Lower leg skin (tissue), 4 donors: ENCODE measurements at places on chromosomes 6 and 20.

GRCh38 chr6:131636880-131637792, at the start of gene ENPP3:
ENPP3 (plus strand) TSS chr6:131637302; CDS start chr6:131637385, 83 bp downstream.
- no peak for DNase-seq

DNA sequence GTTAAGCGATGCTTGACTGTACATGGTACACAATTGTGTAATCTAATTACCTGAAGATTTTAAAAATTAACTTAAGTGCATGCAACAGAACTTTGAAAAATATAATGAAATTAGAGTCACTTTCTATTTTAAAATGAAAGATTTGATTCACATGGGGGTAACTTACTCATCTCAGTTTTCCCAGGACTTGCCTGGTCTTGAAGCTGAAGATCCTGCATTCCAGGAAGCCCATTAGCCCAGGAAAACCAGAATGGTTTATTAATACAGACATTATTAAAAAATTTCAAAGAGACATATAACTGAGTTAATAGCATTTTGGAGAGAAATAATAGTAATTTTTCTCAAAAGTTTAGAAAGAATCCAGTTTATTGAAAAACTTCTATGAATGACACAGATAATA, 190.6 kb downstream of the SIM1 start:
- no peak for DNase-seq

DNA sequence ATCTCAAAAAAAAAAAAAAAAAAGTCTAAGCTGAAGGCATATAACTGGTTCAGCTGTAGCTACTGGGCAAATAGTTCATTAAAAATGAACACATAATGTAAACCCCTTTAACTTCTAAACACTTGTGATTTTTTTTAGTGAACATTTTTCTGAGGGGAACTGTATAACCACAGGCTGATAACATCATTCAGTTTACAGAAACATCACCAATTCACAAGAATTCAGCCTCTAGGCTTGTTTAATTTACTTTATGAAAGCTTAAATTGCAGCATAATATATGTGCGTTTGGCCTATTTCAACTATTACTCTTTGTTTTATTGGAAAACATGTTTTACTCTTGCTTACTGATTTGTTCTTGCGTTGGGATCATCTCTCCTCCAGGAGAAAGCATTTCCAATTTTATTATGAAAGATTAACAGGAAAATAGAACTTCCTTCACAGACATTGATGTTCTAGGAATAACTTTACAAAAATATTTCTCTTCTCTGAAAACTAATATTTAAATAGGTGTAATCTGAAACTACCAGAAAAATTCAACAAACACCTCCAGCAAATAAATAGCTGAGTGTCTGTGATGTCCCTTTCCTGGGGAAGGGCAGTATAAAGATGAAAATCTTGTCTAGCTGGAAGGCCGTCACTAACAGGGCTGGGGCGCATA, 284.5 kb downstream of the UST start:
- DNase-seq = no peak

- no peak for DNase-seq
Measured at GRCh38 chr6:15516378-15516777, 146.4 kb downstream of the DTNBP1 start.

DNA sequence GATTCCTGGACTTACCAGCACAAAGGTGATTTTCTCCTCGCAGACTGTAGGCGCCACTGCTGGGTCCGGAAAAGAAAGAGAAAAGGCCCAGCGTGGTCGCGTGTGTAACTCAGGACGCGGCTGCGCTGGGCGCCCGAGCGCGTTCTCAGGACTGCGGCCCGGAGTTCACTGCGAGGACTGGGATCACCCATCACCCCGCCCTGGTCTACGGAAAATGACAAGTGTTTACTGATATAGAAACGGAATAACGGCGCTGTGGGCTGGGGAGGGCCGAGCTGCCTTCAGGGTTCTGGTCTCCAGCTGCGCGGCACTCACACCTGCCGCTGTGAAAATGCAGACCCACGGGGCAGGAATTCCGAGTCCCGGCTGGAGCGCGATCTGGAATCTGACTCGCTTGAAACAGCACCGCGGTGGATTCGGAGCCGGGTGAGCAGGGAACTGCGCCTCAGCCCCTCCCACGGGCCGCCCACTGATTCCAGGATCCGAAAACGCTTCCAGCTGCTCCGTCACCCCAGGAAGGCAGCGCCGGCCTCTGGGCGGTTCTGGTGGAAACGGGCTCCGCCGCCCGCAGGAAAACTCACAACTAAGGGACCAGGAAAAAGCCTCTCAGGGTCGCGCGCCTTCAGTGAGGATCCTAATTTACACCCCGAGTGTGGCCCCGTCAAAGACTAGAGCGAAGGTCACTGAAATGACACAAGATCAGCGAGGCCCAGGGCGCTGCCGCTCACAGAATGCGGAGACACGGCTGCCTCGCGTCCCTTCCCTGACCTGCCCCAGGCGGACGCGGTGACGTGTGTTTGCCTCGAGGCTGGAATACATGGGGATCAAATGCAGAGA, 34.5 kb downstream of the HLA-A start:
- peak; percentile 97 for DNase-seq

DNA sequence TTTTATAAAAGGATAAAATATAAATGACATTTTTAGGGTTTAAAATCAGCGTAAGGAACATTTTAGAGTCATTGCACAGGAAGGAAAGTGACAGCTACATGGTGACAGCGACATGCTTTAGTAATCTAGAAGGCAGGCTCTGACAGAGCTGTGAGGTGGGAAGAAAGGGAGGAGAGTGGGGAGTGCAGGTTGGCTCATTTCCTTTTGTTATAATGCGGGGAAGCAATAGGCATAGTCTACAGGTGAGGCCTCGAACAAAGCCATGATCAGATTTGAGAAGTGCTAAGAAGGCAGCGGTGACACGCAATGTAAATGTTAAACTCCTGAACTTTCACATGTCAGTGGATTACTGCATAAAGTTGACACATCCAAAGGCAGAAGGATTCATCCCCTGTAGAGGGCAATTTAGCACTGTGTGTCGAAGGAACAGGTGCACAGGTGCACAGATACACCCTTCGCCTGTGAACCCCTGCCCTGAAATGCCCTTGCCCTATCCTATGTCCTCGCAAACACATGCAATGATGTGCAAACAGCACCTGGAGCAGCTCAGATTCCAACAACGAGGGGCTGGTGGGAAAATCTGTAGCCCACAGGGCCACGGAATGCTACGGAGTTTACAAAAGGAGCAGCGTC, 32.4 kb upstream of the SMOC2 start:
- no peak for DNase-seq

GRCh38 chr6:40999569-40999968, 39.5 kb downstream of the UNC5CL start:
- DNase-seq = peak; percentile 42

- DNase-seq = no peak
Measured at GRCh38 chr6:102149191-102149590, 755.7 kb downstream of the GRIK2 start.

DNA sequence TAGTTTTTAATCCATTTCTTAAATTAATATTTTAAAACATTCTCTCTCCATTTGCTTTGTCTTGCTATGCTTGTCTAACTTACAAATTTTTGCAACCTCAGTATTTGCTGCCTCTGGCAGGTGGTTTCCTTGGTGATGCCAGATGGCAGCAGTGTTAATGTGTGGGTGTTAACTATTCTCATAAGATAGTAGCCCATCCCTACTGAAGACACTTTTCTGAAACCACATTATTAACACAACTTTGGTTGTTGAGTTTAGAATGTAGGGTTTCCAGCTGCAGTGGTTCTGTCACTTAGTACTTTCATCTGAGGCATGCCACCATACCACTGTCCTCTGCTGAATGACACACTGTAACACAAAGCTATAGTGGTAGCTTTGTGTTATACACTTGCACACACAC, 75.1 kb downstream of the MYO6 start:
- DNase-seq = no peak

- DNase-seq = no peak
Measured at GRCh38 chr6:129493354-129493902, 216.5 kb downstream of the ARHGAP18 start.

- no peak for DNase-seq
Measured at GRCh38 chr6:125812394-125813292, 21.9 kb downstream of the NCOA7 start.

GRCh38 chr6:21398741-21399325, 194.7 kb upstream of the SOX4 start:
- DNase-seq = no peak

DNA sequence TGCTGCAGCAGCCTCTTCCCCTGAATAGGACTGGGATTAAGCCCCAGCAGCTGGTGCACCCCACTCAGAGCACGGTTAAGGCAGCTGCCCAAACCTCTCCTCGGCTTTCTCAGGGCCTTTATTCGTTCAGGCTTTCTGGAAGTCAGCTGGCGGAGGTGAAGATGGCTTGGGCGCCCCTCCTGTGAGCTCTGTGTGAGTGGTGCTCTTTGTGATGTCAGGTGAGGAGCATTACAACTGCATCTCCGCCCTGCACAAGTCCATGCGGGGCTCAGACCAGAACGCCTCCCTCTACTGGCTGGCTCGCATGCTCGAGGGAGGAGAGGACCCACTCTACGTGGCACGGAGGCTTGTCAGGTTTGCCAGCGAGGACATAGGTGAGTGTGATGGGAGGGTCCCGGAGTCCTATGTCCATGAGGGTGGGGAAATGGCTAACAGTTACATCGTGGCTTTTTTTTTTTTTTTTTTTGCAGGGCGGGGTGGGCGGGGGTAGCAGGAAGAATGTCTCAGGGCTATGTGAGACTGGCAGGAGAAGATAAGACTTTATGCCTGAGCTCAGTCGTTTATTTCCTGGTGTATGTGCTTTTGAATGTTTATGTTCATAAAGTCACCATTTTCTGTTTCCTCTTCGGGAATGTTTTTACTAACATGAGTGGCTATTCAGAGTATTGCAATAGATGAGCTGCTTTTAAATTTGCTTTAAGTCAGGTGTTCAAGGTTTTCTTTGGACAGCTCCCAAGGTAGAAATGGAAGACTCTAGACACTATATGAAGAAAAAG, 18.2 kb downstream of the WRNIP1 start:
- no peak for DNase-seq

GRCh38 chr6:74491844-74492374, 713.9 kb downstream of the COL12A1 start:
- DNase-seq = no peak

DNA sequence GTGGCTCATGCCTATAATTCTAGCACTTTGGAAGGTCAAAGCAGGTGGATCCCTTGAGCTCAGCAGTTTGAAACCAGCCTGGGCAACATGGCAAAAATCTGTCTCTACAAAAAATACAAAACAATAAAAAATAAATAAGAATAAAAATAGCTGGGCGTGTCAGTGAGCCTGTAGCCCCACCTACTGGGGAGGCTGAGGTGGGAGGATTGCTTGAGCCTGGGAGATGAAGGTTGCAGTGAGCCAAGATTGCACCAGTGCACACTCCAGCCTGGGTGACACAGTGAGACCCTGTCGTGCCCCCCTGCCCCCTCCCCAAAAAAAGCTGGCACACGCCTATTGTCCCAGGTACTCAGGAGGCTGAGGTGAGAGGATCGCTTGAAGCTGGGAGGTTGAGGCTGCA, 35.1 kb upstream of the SRPK1 start:
- DNase-seq = no peak

GRCh38 chr20:4261333-4262284, 246.3 kb upstream of the RNF24 start:
- DNase-seq = no peak

- DNase-seq = peak; percentile 40
Measured at GRCh38 chr6:14903176-14904038, 342.5 kb upstream of the JARID2 start.

DNA sequence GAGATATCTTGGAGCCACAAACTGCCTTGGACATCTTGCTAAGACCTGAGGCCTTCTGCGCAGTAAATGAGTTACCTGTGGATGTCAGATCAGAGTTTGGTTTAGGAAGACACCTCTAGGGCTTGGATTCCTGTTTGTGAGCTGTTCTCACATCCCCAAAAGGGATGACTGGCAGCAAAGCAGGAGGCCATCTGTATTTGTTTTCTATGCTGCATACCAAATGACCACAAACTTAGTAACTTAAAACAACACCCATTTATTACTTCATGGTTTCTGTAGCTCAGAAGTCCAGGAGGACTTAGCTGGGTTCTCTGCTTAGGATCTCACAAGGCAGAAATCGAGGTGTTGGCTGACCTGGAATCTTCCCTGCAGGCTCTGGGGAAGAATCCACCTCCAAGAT, 116.7 kb downstream of the UNC5CL start:
- peak; percentile 9 for DNase-seq

GRCh38 chr6:67916399-67916798, 718.7 kb upstream of the ADGRB3 start:
- DNase-seq = no peak

DNA sequence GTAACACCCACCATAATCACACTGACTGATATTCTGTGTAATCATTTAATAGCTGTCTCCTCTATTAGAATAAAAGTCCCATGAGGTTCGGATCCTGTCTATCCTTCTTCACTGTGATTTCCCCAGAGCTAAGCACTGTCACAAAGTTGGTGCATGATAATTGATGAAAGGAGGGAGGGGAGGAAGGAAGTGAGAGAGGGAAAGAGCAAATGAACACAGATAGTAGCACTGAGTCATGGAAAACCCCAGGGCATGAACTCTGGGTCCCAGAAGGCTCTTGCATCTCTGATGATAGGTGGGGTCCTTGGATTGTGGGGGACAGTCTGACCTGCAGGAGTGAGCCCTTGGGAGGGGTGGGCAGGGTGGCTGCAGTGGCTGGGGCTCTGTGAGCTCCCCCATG, 294.1 kb downstream of the LRFN2 start:
- DNase-seq = no peak

DNA sequence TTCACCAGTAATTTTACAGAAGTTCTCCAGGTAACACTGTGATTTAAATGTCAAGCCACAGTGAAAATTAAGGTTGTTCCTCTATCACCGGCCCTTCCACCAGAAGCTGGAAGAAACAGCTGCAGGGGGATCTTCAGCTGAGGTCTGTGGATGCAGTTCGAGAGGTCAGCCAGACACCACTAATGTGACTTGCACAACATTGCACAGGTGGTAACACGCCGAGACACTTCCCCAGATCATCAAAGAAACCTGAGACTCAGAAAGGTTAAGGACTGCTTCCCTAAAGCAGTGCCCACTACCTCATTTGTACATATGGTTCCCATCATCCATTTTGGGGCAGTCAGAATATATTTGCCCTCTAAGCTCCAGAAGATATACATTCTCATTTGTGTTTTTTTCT, 8.1 kb upstream of the SERPINB9 start:
- DNase-seq = no peak

GRCh38 chr6:31966997-31967925, 4.7 kb downstream of the DXO start:
- no peak for DNase-seq

- no peak for DNase-seq
Measured at GRCh38 chr6:100115407-100116101, 121.5 kb upstream of the MCHR2 start.

DNA sequence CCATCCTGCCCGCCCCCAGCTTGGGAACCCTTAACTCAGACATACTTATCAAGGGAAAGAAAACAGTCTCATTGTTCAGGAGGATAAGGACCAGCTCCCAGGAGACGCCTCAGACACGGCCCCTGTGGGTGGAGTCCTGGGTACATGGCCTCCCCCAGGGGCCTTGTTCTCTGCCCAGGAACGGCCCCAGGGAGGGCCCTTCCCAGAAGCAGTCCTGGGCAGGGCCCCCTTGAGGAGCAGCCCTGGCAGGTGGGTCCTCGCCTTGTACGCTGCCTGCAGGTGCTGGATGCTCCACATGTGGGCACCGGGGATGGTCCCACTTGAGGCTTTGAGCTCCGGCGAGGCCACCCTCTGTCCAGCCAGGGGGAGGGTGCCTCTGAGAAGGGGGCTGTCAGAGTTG, 4.5 kb upstream of the GATA5 start:
- DNase-seq = no peak
